Tongue (tissue), 3 donors: ENCODE measurements at places on chromosomes 13 and 19.
A peak's percentile ranks its signal among the peaks of the same experiment; 100 is the strongest.

DNA sequence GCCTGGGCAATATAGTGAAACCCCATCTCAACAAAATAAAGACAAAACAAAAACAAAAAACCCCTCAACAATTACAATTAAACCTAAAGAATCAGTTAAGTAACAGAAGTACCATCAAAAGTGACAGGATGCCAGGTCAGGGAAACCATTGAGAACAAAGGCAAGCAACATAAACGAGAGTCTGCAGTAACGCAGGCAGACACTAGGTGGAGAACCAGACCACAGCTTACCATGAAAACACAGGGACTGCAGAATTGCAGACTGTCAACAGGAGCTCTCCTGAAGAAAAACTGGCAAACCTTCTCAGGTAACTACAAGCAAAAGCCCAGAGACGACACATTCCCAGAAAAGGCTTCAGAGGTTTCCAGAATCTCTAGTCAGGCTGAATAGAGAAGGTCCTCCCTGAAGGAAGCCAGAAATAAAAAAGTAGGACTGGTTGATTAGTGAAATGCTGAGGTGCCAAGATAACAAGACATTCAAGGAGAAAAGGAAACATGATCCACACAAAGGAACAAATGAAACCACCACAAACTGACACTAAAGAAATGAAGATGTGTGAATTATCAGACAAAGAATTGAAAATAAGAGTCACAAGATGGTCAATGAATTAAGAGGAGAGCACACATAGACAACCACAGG lies 2.2 kb upstream of the ZNF665 start:
- peak; percentile 92 for DNase-seq

DNA sequence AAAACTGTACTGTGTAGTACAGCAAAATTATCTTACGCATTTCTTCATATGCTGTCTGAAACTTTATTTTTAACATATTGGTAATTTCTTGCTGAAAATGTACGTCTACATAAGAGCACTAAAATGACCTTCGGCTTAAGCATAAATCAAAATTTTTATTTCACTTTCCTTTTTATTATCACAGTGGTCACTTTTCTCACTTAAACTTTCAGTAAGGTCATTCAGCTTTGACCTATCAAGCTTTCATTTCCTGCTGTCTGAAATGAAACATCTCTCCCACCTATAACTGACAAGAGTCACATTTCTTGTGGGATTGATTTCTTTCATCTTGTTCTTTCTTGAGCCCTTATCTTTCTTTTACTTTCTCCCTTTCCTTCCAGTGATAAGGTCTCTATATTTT lies 2212.7 kb upstream of the PCDH20 start:
- no peak for DNase-seq

DNA sequence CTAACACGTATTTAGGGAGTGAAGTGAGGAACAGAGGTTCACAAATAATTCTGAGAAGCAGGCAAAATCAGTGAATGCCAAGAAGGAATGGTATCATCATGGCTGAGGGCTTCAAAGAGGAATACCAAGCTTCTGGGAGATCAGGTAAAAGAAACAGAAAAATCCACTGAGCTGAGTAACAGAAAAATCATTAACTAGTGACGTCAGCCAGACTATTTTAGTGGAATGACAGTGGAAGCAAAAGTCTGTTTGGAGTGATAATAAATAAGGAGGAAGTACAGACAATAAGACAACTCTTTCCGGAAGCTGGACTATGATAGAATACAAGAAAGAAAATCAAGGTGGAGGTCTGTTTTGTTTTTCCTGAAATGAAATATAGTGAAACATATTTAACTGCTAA lies 83.5 kb downstream of the SACS start:
- DNase-seq, result no peak

- no peak for DNase-seq
Observed at GRCh38 chr13:77448689-77449088, 86.8 kb upstream of the SCEL start.

GRCh38 chr19:16258440-16258903 lies 60.8 kb downstream of the AP1M1 start:
- peak; percentile 19 for DNase-seq

DNA sequence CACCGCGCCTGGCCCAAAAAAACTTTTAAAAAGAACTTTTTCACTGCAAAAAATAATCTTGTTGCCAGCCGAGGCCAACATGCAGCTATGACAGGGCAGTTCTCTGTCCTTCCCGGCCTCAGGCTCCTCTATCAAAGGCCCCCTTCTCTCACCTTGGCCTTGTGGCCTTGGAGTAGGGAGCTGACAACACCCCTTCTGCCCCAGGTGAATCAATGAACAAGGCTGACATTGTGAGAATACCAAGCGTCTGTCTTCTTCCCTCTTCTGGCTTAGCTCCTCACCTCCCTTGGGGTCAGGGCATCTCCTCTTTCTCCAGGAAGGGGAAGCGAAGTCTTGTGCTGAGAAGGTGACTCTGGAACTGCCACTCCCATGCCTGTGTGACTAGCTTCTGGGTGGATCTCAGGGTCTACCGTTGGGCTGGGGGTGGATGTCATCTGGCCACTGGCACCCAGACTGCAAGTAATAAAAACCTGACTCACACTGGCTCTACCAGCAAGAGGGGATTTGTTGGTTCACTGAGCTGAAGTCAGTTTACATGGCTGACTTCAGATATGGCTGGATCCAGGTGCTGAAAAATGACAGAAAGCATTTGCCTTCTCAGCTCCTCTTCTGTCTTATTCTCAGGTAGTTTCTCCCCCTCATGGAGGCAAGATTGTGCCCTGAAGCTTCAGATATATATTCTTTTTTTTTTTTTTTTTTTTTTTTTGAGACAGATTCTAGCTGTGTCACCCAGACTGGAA lies 6.3 kb downstream of the C19orf38 start:
- no peak for DNase-seq

DNA sequence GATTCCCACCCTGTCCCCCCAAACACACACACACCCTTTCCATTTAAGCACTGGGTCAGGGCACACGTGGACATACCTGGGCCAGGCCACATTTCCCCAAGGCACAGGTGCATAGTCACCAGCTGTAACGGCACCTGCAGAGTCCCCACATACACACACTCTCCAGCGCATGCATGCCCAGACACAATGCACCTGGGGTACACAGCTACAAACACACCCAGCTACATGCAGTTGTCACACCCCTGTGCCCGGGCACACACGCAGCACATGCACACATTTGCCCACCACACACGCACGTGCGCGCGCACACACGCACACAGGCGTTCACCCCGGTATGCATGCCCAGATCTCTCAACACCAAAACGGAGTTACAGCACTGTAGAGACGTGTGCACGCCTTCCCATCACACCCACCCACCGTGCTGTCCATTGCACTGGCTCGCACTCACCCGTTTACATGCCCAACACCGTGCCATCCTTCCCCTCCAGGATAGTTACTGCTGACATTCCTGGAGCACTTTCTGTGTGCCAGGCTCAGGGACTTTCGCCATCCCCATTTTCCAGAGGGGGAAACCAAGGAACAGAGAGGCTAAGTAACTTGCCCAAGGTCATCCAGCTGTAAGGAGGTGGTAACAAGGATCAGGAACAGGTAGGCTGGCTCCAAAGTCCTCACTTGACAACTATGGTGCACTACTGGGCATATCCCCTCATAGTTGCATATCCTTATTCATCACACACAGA lies 749 bp upstream of the SHANK1 start:
- DNase-seq, result no peak

DNA sequence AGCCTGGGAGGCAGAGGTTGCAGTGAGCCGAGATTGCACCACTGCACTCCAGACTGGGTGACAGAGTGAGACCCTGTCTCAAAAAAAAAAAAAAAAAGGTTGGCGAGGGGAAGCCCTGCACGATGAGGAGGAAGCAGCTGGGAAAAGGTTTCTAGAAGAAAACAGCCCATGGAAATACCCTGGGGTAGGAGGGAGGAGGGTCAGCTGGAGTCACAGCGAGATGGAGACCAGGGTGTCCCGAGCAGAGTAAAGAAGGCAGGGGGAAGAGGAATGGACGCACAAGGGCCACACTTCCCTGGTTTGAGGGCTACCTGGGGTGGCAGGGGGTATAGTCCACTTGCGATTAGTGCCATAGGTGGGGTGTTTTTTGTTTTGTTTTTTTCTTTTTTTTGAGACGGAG lies 6.4 kb downstream of the KANK3 start:
- no peak for DNase-seq

GRCh38 chr19:12784394-12784870 lies 6.9 kb upstream of the JUNB start:
- DNase-seq, result no peak

DNA sequence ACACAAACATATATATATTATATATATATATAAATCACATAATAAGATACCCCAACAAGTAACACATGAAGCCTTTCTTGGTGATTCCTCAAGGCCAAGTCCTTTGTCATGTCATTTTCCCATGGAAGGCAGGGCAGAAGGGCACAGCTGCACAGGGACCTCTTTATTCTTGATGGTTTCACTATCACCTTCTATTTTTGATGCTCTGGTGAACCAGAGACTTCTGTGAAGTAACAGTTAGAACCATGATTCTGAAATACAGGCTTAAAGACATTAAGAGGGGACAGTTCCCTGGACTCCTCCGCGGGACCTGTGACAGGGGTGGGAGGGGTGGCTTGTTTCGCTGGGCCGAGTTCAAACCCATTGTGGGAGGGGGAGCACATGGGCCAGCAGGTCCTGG lies 104.0 kb downstream of the DGKH start:
- no peak for DNase-seq
